ENCODE measurements at places on chromosomes 2 and 18. TPM values are rescaled to one million over a fixed set of nuclear protein-coding genes. Genes with fewer than 3 reads are reported as not detected.

ZDBF2 gene
- 10.8 TPM for total RNA-seq

ZBTB7C gene
- total RNA-seq: 0.81 TPM

RMDN2 gene
- total RNA-seq: 0.78 TPM

TEX44 gene
- not detected for total RNA-seq
